Activated CD4-positive, alpha-beta memory T cell treated with anti-CD3 and anti-CD28 coated beads, Interleukin-2, amount 10 ng/mL, durations not matched to agents 7 days and 5 days (primary cell): ENCODE measurements at places on chromosomes 12 and 14. TPM values are rescaled to one million over a fixed set of nuclear protein-coding genes. Genes with fewer than 3 reads are reported as not detected.

The GSC gene
- not detected for total RNA-seq

The PMCH gene
- total RNA-seq = 0.70 TPM

The GPR84 gene
- total RNA-seq = 0.25 TPM

DNA sequence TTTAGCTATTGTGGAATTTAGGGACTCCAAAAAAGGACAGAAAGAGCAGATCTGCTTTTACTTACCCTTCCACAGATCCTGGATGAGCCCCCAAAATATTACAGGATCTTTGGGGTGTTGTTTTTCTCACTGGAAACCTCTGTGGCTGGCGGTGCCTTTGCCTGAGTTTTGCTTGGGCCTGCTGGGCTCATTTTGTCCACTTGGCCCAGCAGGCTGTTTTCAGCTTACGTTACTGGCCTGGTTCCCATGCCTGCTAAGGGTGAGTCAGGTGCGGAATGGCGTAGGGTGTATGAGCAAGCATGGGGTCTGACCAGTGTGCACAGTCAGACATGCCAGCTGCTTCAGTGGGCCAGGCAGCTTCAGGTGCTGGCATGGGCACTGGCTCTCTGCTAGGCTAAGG is 45.8 kb downstream of the HSD17B6 start:
- no peaks in the 10 kb centered on the region for H3K4me1 ChIP-seq
- no peak for DNase-seq
- no peaks in the 10 kb centered on the region for H3K27me3 ChIP-seq
- no peak overlapping the region for H3K27ac ChIP-seq
- H3K4me3 ChIP-seq = no peak overlapping the region

- peaks cover 2% of the 10 kb centered on the region for H3K27me3 ChIP-seq
- H3K27ac ChIP-seq = no peak overlapping the region
- peak; percentile 21 for DNase-seq
- H3K4me1 ChIP-seq = no peaks in the 10 kb centered on the region
- H3K4me3 ChIP-seq = no peak overlapping the region
Observed at GRCh38 chr14:52131640-52132320, 62.9 kb upstream of the NID2 start.

DNA sequence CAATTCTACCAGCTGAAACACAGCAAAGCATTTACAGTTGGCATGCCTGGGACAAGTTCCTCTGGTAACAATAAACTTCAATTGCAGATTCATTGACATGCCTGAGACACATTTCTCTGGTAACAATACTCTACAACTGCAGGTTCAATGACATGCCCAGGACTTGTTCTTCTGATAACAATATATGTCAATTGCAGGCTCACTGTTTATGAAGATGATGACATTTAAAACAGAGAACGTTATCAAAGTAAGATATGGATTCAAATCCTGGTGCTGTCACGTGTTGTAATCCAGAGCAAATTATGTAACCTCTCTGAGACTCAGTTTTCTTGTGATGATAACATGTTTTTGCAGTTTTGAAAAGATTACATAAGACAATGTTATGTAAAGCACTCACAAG is 20.5 kb downstream of the KITLG start:
- DNase-seq = no peak
- H3K36me3 ChIP-seq = no peaks in the 10 kb centered on the region
- no peak overlapping the region for H3K27ac ChIP-seq
- H3K4me1 ChIP-seq = no peaks in the 10 kb centered on the region
- no peak overlapping the region for H3K4me3 ChIP-seq

- no peaks in the 10 kb centered on the region for H3K27me3 ChIP-seq
- no peak overlapping the region for H3K27ac ChIP-seq
- peaks cover 39% of the 10 kb centered on the region for H3K36me3 ChIP-seq
Observed at GRCh38 chr12:120234643-120235368, 30.7 kb downstream of the PXN start.

- no peaks in the 10 kb centered on the region for H3K4me1 ChIP-seq
- no peak for DNase-seq
- H3K27ac ChIP-seq = no peak overlapping the region
Observed at GRCh38 chr14:29536886-29537511, 390.6 kb downstream of the PRKD1 start.
